ENCODE measurements at places on chromosomes 13 and 19.
A peak's percentile ranks its signal among the peaks of the same experiment; 100 is the strongest.

DNA sequence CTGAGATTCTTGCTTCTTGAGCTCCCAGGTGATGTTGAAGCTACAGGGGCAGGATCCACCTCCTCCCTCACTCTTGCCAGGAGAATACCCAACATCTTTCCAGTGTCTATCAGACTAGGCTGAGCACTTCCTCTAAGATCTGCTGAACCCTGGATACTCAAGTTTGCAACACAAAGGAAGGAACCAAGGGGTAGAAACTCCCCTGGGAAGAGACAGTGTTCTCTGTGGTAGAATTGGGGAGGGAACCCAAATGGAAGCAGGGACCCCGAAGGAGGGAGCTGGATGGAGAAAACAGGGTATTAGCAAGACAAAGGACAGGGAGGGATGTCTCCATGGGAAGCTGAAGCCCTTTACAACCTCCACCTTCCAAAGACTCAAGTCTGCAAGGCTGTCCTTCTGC lies 117.6 kb downstream of the DNAJC15 start:
- DNase-seq = no peak

- no peak for DNase-seq
These were observed 709.4 kb downstream of the PCDH9 start for GRCh38 chr13:66520511-66521355.

GRCh38 chr19:41009700-41010235 lies 18.7 kb downstream of the CYP2B6 start:
- DNase-seq = no peak

DNA sequence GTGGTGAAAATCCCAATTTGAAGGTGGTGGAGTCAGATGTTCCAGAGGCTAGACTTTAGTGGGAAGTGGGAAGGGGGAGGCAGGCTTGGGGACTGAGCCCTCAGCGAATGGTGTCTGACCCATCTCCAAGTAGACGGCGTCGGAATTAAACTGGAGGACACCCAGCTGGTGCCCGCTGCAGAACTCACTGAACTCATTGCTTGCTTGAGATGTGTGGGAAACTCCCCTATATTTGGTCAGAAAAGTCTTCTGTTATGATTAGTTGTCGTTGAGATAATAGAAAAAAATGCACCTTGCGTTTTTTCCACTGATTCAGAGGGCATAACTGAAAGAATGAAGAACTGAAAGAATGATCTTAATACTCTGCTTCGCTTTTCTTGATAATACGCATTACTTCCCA lies 871 bp upstream of the ZNF583 start:
- DNase-seq = no peak

- no peak for DNase-seq
These were observed 511.8 kb upstream of the SLITRK1 start for GRCh38 chr13:84393981-84394625.

- no peak for DNase-seq
These were observed 431 bp downstream of the GYS1 start for GRCh38 chr19:48992581-48993174.

GRCh38 chr13:40776232-40776631 lies 5.2 kb upstream of the MRPS31 start:
- DNase-seq = no peak

GRCh38 chr19:3110126-3110825 lies 16.1 kb downstream of the GNA11 start:
- no peak for DNase-seq

- peak; percentile 49 for DNase-seq
These were observed 64.1 kb downstream of the ZNF429 start for GRCh38 chr19:21569494-21569865.

DNA sequence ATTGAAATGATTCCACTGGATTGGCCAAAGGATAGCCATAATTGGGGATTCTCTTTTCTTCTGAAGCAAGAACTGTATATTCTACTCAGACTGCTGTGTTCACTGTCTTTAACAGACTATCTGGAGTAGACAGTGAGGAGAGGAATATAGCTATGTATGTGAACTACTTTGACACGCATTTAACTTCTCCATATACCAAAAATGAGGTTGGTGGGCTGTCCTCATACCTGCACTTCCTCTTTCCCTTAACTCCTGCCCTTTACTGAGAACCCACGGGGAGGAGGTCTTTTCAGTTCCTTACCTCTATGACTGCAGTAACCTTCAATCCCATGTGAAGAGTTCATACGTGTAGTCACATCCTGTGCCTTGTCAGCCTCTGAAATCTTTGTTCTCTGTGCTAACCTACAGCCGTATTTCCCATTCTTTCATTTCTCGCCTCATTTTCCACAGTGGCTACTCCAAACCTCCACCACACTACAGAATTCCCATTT lies 305.8 kb downstream of the MTUS2 start:
- DNase-seq = no peak

DNA sequence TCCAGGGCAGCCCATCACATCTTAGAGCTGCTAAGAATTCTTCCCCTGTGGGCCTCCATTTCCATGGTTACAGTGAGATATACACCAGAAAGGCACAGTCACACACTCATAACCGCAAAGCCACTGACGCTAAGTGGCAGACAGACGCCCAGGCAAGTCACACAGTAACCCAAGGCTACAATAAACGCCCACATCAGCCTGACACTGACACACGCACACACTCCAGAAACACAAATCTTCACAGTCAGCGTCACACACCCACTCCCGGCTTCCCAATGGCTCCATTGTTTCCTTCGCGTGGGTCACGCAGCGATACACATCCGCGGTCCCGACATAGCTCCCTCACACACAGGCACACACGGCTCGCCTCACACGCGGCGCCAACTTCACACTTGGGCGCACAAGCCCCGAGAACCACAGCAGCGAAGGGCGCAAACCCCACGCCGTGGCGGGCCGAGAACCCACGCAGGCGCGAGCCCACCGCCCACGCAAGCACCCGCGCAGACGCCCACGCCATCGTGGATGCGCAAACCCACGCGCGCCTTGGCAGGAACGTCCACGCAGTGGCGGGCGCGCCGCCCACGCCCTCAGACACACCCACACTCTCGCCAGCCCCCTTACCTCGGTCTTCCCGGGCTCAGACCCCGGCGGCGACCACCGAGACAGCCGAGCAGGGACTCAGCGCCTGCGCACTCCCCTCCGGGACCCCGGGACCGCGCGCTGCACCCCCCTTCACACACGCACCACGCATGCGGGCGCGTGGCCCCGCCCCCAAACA lies at the start of gene ZNF667:
Gene ZNF667, minus strand, starts transcription at position 695 of the 778 bp plus-strand sequence. CDS start 14,975 bp downstream, outside the sequence.
- DNase-seq = no peak

GRCh38 chr13:112980434-112980833 lies 11.4 kb downstream of the MCF2L start:
- no peak for DNase-seq

- DNase-seq = no peak
These were observed 26.5 kb downstream of the MYCBP2 start for GRCh38 chr13:77300176-77301037.

- no peak for DNase-seq
These were observed 56.1 kb upstream of the ZNF835 start for GRCh38 chr19:56727677-56728076.

- no peak for DNase-seq
These were observed 766.1 kb upstream of the GPC6 start for GRCh38 chr13:92460479-92460878.

DNA sequence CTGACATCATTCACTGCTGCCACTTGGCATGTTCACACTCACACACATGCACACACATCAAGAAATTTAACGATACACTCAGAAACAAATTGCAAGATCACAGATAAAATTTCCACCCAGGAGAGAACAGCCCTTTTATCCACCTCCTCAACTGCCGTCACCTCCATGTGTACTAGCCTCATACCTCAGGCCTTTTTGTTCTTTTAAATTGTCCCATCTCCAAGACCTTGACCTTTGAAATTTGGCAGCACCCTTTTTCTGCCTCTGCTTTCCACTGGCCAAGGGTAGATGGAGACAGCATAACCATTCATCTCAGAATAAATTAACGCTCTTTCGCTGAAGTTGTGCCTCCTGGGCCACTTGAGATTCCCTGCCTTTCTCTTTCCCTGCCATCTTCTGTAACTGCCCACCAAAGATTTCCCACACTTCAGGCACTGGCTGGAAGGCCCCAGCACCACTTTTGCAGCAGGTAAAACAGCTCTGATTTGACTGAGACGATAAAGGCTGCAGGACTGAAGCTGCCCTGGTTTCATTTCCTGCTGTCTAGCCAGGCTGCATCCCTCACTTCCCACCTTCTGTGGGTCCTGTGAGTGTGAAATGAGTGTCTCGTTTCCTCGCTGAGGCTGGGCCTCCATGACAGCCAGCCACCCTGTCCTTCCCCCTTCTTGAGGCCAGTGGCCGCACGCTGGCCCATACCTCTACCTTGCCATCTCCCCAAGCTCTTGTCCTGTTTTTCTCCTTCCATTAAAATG lies 39.3 kb downstream of the MBNL2 start:
- DNase-seq = no peak

GRCh38 chr13:101303521-101303920 lies 112.8 kb downstream of the NALCN start:
- DNase-seq = no peak

- DNase-seq = no peak
These were observed 66.8 kb downstream of the SOX1 start for GRCh38 chr13:112133499-112134390.

GRCh38 chr13:59950266-59950665 lies 213.5 kb downstream of the DIAPH3 start:
- no peak for DNase-seq

DNA sequence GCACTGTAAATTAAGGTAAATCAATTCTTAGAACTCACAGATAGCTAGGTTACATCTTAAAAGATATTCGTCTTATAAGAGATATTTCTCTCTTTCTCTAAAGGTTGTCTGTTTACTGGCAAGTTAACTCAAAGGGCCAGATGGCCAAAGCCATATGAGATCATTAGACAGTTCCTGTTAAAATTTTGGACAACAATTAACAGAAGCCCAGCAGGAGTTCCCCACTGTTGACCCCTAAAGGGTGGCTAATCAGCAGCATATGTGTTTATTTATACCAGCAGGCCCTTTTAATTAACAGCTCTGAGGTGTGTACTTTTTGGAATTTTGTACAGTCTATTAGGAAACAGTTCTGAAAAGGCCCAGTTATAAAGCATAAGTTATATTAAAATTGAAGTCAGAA lies 245.8 kb downstream of the LIG4 start:
- no peak for DNase-seq

GRCh38 chr13:100773923-100774663 lies 99.5 kb upstream of the TMTC4 start:
- no peak for DNase-seq

GRCh38 chr13:21137696-21138095 lies 38.7 kb downstream of the SKA3 start:
- DNase-seq = no peak

DNA sequence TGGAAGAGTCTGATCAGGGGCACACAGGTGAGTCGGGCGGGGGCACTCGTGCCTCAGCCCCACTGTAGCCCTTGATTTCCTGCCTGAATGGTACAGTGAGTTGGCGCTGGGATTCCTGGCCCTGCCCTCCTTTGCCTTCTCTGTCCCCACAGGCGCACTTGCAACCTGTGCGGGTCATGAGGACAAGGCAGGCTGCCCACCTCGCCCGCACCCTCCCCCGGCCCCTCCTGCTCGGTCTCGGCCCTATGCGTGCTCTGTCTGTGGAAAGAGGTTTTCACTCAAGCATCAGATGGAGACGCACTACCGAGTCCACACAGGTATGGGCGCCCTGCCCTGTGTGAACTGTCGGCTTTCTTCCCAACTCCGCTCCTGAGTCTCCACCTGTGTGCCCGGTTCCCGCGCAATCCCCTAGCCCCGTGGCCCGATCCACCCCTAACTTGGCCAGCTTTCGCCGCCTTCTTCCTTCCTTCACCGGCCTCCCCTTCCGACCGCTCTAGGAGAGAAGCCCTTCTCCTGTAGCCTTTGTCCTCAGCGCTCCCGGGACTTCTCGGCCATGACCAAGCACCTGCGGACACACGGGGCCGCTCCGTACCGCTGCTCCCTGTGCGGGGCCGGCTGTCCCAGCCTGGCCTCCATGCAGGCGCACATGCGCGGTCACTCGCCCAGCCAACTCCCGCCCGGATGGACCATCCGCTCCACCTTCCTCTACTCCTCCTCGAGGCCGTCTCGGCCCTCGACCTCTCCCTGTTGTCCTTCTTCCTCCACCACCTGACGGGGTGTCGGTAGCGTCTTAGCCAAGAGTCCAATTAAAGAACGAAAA lies 1.6 kb upstream of the KMT2B start:
- DNase-seq = no peak

DNA sequence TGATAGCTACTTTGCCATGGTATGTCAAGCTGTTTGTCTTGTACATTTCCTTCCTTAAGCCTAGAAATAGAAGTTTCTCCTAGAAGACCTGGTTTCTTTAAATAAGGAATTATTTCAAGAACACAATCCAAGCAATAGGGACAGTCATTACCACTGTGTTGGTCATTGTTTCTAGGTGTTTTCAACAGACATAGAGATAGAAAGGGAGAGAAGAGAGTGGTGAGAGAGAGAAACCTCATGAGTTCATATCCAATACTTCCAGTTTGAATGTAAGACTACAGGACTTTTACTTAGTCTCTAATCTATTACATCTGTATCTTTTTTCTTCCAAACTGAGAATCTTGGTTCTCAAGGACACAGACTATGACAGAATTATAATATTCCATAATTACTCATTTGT lies 245.9 kb upstream of the STARD13 start:
- no peak for DNase-seq

GRCh38 chr13:62122434-62122833 lies 706.8 kb upstream of the PCDH20 start:
- no peak for DNase-seq

DNA sequence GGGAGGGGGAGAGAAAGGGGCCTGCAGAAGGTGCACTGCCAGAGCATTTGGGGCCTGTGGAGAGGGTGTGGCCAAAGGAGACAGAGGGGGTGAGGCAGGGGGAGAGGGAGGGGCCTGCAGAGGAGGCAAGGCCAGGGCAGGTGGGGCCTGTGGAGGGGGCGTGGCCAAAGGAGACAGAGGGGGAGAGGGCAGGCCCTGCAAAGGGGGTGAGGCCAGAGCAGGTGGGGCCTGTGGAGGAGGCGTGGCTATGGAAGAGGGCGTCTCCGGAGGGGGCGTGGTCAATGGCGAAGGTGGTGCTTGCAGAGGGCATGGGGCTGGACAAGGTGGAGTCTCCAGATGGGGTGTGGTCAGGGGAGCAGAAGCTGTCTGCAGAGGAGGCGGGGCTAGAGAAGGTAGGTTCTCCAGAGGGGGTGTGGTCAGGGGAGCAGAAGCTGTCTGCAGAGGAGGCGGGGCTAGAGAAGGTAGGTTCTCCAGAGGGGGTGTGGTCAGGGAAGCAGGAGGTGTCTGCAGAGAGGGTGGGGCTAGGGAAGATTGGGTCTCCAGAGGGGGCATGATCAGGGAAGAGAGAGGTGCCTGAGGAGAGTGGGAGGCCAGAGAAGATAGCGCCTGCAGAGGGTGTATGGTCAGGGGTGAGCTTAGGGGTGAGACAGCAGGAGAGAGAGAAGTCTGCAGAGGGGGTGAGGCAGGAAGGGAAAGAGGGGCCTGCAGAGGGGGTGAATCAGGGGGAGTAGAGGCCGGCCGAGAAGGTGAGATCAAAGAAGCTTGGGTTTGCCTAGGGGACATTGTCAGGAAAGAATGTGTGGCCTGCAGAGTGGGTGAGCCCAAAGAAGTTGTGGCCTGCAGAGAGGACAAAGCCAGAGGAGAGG lies 3.4 kb downstream of the PRR36 start:
- DNase-seq = no peak

- no peak for DNase-seq
These were observed 3.2 kb downstream of the PRTN3 start for GRCh38 chr19:843836-844545.

Measured in activated CD4-positive, alpha-beta T cell treated with anti-CD3 and anti-CD28 coated beads, Interleukin-2, amount 50 U/mL, for 24 hours (primary cell).